Stimulated activated naive CD4-positive, alpha-beta T cell treated with Interleukin-2 at 50 U/mL for 16 hours (primary cell): ENCODE measurements at places on chromosomes 5 and 9.

DNA sequence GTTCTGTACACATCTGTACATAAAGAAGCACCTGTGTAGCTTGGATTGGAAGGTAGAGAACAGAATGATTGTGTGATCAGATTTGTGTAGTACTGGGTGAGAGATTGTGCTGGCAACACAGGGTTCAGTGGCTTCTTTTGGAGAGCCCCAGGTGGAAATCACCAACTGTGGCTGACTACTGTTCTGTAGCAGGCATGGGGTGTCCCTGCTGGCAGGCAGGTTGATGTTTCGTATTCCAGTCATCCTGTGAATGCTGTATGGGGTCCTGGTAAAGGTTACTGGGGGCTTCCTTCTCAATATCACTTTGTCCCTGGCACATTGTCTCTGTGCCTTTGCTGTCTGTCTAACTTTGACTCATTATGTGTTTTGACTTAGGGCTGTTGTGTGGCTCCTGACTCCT, 5.3 kb downstream of the ASPN start:
- DNase-seq: no peak

GRCh38 chr5:50663636-50664035, 2.8 kb upstream of the PARP8 start:
- no peak for DNase-seq

DNA sequence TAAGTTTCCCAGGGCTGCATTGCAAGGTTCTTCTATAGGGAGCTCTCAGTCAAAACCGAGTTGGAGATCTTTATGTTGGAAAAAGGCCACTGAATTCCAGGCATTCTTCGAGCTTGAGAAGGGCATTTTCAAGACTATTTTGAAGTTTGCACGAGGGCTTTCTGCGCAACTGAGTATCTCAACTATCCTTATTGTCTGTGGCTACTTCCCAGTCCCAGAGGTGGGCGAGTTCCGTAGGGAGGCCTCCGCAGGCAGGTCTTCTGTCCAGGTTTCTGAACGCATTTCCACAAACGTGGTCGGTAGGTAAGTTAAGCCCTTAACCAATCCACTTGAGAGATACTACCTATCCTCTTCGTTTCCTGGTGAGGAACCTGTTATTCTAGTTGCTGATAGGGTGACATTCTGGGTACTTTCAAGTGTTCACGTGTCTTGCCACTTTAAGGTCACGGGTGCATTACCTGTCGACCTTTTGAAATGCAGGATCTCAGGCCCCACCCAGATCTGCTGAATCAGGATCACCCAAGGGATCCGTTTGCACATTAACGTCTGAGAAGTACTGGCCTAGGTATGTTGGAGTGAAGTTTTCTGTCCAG, 51.4 kb upstream of the TJP2 start:
- no peak for DNase-seq

- no peak for DNase-seq
Observed at GRCh38 chr5:123500471-123500870, 11.5 kb upstream of the CSNK1G3 start.

GRCh38 chr5:42656651-42657015, 100.0 kb upstream of the CCDC152 start:
- no peak for DNase-seq

DNA sequence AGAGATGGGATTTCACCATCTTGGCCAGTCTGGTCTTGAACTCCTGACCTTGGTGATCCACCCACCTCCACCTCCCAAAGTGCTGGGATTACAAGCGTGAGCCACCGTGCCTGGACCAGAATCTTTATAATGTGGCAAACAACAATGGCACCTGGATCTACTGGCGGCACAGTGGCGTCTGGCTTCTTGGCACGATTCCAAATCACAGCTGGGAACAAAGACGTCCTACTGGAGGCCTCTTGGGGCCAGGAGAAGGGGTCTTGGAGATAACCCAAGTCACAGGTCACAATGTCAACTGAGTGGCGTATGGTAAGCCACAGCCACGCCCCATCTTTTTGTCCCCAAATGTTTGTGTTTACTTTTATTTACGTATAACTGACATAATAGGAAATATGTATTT, 77.8 kb upstream of the RAPGEF1 start:
- no peak for DNase-seq

DNA sequence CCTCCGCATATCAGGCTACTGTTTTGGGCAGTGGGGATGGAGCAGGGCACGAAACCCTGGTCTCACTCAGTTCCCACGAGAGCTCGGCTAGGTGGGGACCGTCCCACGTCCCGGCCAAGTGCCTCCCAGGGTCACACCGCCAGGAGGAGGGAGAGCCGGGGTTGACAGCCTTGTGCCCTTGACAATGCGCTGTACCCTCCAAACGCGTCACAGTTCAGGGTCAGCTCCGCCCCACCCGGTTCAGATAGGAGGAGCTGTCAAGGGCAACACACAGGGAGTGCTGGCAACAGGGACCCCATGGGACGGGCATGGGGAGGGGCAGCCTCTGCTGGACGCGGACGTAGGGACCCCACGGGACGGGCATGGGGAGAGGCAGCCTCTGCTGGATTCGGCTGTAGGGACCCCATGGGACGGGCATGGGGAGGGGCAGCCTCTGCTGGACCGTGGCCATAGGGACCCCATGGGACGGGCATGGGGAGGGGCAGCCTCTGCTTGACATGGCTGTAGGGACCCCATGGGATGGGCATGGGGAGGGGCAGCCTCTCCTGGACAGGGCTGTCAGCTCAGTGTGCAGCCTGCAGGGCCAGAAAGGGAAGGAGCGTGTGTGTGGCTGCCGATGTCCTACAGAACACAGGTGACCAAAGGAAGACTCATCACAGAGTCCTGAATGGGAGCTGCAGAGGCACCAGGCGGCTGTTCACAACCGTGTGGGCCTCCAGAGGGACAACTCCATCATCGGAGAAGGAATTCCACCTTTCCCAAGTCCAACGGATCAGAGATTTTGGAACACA, 29.4 kb downstream of the PNPLA7 start:
- no peak for DNase-seq

GRCh38 chr5:15835514-15835913, 335.5 kb downstream of the FBXL7 start:
- no peak for DNase-seq

DNA sequence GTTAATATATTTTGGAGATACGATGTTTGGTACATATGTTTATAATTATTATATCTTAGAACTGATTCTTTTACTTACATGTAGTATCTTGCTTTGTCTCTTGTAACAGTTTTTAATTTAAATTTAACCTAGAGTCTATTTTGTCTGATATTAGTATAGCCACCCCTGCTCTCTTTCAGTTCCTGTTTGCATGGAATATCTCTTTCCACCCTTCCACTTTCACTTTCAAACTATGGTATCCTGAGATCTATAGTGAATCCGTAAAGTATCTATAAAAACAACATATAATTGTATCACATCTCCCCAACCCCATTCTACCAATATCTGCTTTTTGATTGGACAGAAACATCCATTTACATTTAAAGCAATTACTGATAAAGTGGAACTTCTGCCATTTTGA, 7.2 kb downstream of the IRGM start:
- no peak for DNase-seq

- no peak for DNase-seq
Observed at GRCh38 chr5:98627121-98627520, 146.3 kb upstream of the RGMB start.

DNA sequence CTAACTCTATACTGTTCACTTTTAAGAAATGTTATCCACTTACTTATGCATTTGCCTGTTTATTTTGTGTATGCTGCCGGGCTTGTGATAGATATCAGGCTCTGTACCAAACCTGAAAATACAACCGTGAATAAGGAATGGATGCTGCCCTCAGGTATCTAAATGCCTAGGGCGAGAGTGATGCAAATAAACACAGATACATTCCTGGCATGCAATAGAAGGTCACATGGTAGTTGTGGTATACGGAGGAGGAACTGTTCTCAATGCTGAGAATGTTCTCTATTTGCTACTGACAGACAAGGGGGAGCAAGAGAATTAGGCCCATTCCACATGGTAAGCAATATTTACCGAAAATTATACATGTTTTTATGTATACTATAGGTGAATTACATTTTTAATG, 227.8 kb downstream of the ICE1 start:
- DNase-seq: no peak
